Right ventricle myocardium superior (tissue), 1 donor: ENCODE measurements at places on chromosomes 5 and 9. TPM values are rescaled to one million over a fixed set of nuclear protein-coding genes. Genes with fewer than 3 reads are reported as not detected.

The BRINP1 gene
- total RNA-seq = 0.54 TPM

The BNC2 gene
- total RNA-seq = 3.9 TPM

The SLC36A3 gene
- not detected for total RNA-seq

The IRX4 gene
- 15.8 TPM for total RNA-seq

The OR1J4 gene
- not detected for total RNA-seq

The SYNPO gene
- 645 TPM for total RNA-seq

The SLC25A25 gene
- 5.0 TPM for total RNA-seq

DNA sequence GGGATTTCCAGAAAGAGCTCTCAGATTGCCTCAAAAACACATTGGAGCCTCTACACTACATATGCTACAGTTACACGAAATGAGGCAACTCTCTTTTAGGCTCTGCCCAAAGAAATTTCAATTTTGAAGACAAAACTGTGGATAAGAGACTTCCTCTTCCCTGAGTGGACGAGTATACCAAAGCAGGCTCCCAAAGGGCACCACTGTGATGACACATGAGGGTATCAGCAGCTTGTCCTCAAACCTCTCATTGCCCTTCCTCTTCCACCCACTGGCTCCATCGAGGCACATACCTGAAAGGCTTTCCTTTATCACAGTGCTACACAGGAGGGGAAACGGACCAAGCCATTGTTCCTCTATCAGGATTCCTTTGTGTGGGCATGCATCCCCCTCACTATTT lies 11.3 kb downstream of the CKMT2 start:
- no peak for DNase-seq
